Inflammatory macrophage (primary cell): ENCODE measurements at places on chromosomes 3 and 15.

- no peak for DNase-seq
Measured at GRCh38 chr3:139521144-139521543, 18.4 kb downstream of the RBP1 start.

DNA sequence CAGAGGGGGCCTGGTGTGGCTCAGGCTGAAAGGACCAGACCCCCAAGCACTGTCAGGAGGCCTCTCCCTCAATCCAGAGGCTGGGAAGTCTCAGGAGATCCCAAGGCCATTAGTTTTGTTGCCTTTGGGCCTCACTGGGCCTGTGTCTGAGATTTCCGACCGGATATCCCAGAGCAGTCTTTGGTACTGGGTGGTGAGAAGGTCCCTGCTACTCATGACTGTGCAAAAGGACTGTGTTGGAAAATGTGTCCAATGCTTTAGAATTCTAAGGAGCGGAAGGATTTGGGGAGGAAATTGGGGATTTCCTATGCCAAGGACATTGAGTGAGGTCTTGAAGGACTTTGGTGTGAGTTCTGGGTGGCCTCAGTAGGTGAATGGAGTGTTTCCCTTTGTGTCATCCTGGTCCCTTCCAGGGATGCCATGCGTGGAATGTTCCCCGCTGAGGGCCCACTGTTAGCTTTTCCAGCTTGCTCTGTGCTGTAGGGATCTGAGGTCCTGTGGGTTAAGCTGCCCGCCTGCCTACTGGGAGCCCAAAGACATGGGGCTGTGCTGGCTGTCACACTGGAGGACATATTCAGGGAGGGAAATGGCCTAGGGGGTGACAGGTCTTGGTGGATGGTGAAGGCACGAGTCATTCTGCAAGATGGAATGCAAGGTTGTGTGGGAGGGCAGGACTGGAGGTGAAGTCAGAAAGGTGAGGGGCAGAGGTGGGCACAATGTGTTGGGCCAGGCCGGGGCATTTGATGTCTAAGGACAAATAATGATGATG, 16.4 kb downstream of the SMAD6 start:
- DNase-seq: no peak

DNA sequence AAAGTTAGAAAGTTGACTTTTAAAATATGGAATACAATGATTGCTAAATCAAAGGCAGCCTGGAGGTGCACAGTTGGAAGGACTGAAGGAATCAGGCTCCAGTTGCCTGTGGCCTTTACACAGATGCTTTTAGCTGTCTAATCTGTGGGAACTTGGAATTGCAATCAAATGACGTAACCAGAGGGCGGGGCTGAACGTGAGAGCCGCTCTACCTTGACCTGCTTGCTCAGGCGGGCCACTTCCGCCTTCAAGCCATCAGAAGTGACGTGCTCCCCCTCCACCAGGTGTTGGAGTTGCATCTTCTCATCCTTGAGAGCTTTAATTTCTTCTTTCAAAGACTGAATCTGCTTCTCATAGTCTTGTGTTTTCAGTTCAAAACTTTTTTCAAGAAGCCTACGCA, 37.7 kb upstream of the GNB5 start:
- DNase-seq: no peak

- DNase-seq: no peak
Measured at GRCh38 chr3:138188013-138188730, 1.1 kb downstream of the ARMC8 start.

GRCh38 chr15:91429973-91430372, 329.9 kb downstream of the SV2B start:
- no peak for DNase-seq

DNA sequence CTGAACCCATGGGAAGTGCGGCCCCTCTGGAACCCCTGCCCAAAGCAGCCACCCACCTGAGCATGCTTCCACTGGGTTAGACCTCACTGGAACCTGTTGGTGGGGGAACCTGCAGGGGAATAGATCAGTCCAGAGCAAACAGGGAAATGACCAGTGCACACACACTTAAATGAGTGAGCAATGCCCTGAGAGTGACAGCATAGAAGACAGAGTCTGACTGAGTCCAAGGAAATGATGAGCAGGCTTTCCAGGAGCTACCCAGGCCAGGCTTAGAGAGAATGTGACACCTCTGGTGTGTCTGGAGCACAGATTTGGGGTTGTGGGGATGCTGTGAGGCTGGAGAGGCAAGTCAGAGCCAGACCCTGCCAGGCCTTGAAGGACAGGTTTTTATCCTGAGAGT, 28.5 kb downstream of the PLA1A start:
- no peak for DNase-seq

DNA sequence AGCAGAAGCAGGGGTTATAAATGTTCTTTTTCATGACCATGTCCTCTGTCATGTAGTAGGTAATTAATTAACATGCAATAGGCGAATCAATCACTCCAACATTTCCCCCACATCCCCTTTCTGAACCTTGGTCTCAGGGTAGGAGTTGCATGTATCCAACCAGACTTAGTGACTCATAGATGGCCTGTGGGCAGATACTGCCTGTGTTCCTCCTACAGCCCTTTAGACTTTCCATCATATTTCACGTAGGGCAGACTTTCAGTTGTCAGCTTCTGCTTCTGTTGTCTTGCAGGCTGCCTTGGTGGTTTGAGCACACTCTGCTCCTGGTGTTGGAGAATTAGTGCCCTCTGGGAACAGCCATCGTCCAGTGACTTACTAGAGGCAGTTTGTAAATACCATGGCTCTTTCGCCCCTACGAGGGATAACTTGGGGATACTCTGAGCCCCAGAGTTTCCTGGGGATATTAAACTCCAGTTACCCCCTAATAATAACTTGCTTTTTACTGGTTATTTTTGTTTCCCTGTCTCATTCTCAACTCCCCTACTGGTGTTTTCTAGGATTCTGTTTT, 244.4 kb downstream of the EDEM1 start:
- peak; percentile 91 for DNase-seq
